H7 (cell line): ENCODE measurements at places on chromosomes 11 and 22. TPM values are rescaled to one million over a fixed set of nuclear protein-coding genes. Genes with fewer than 3 reads are reported as not detected.

GRCh38 chr11:44743959-44744557, 17.3 kb downstream of the TSPAN18 start:
- DNase-seq = no peak

GRCh38 chr11:119802670-119803069, 73.7 kb upstream of the NECTIN1 start:
- DNase-seq = no peak

Gene ISX
- total RNA-seq = not detected in 2 replicates

GRCh38 chr11:122983438-122984185, 2.0 kb upstream of the BSX start:
- DNase-seq = peak; percentile 25

DNA sequence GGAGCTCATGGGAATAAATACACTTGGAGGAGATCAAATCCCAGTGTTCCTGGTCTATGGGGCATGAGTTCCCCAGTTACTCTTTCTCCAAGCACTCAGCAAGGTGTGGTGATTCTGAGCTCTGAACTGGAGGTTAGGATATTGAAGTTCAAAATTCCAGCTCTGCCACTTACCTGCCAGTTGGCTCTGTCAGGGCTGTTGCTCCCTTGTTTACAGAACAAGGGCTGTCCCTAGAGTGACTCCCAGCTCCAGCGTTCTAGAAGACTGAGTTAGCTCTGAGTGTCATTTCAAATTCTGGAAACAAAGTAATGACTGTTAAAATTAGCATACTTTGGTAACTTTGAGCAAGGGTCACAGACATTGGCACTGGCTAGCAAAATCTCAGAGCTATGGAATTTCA, 69.7 kb upstream of the ZBED5 start:
- DNase-seq = no peak

Gene BTBD18
- total RNA-seq = not detected in 2 replicates

GRCh38 chr11:112965656-112966055, 4.4 kb downstream of the NCAM1 start:
- peak; percentile 27 for DNase-seq

Gene ACCS
- 13.9 and 17.3 TPM in 2 replicates for total RNA-seq

DNA sequence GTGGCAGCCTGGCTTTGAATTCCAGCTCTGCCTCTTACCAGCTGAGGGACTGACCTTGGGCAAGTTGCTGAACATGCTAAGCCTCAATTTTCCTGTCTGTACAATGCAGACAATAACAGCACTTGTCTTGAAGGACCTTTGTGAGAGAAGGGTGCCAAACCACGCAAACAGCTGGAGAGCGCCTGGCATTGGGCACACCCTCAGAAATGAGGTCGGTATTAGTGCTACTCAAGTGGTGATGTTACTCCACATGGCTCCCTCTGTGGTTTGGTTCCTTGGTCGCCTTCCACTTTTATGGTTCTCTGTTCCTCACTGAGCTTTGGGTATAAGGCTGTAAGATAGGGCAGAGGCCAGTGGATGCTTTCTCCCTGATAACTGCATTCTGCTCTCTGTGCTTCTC, 8.2 kb downstream of the UBASH3B start:
- no peak for DNase-seq

- DNase-seq = peak; percentile 59
Measured at GRCh38 chr22:49491221-49491635, 336.4 kb downstream of the BRD1 start.

Gene FGF4
- total RNA-seq = 11.8 and 15.9 TPM in 2 replicates

Gene SCGB1D1
- total RNA-seq = not detected in 2 replicates

Gene REXO2
- 116 and 122 TPM in 2 replicates for total RNA-seq

DNA sequence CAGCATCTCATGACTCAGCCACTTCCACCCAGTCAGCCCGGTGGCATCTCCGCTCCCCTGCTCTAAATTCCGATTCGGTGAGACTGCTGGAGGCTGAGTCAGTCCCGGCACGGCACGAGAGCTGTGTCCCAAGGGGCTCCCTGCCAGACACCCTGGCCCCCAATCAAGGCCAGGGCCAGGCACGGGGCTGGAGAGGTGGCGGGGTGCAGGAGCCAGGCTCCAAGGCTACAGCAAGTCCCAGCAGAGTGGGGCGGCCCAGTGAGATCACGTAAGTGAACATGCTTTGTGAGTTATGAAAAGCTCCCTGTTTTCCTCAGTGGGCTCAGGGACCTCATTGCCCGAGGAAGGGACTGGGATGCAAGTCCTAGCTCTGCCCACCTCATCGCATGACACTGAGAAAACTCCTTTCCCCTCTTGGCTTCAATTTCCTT, 3.0 kb downstream of the C11orf68 start:
- peak; percentile 77 for DNase-seq

Gene RAB3IL1
- 5.8 and 7.2 TPM in 2 replicates for total RNA-seq

Gene RRAS2
- total RNA-seq = 118 and 121 TPM in 2 replicates
